ENCODE measurements at places on chromosomes 11 and 22. TPM values are rescaled to one million over a fixed set of nuclear protein-coding genes. Genes with fewer than 3 reads are reported as not detected.

- peak; percentile 39 for DNase-seq
Measured at GRCh38 chr11:83816572-83817187, 530.5 kb upstream of the CCDC90B start.

DNA sequence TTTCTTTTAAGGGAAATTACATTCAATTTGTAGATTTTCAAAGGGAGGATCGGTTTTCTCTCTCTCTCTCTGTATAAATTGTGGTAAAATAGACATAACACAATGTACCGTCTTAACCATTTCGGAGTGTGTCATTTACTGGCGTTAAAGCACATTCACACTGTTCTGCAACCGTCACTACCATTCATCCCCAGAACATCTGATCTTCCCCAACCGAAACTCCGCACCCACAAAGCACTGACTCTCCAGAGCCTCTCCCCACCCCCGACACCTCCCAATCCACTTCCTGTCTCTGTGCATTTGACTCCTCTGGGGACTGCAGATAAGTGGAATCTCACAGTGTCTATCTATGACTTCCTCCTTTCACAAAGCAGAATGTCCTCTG, 15.9 kb upstream of the GRAMD4 start:
- no peak for DNase-seq

- no peak for DNase-seq
Measured at GRCh38 chr11:132055296-132055695, 684.9 kb downstream of the NTM start.

- DNase-seq = no peak
Measured at GRCh38 chr11:24295360-24295759, 201.5 kb upstream of the LUZP2 start.

GRCh38 chr11:3010521-3011275, 18.6 kb upstream of the NAP1L4 start:
- no peak for DNase-seq

- peak; percentile 8 for DNase-seq
Measured at GRCh38 chr11:41461057-41461681, 1.7 kb upstream of the LRRC4C start.

GRCh38 chr11:75534259-75535069, 8.7 kb upstream of the GDPD5 start:
- no peak for DNase-seq

DNA sequence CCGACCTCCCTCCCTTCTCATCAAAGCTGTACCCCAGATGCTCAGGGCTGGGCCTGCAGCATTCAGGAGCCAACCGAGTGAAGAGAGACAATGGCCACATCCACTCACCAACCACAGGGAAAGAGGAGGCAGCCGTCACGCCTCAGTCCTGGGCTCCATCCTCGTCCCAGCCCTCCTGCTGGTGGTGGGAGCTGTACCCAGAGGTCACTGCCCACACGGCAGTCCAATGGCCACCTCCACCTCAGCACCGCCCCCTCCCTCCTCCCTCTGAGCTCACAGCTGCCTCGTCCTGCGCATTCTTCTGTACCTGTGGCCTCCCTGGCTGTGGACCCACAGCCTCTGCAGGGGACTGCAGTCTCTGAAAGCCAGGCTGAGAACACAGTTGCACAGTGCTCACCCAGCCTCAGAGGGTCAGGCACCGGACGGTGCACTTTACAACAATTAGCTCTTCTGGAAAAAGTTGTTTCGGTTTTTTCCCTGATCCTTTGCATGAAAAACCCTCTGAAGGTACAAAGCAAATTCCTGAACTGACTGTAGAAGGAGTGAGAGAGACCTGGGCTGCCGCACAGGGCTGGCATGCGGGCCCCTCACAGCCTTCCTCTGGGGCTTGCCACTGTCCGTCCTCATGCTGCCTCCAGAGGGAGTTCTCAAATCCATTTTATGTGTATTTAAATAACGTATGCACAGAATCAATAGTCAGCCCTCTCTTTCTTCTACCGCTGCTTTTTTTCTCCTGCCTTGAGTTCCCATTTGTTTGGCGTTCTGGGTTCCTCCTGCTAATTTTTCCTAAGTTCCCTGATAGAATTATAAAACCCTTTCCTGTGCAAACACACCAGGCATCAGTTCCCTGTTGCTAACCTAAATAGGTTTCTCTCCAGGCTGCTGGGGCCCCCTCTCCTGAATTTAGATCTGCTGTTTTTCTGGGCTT, 52.7 kb downstream of the PHF21B start:
- no peak for DNase-seq

The MS4A12 gene
- not detected for total RNA-seq

The DEUP1 gene
- total RNA-seq = not detected

The MISFA gene
- not detected for total RNA-seq

The ANO9 gene
- 28.2 TPM for total RNA-seq

The PDE3B gene
- not detected for total RNA-seq
